ENCODE measurements at places on chromosomes 5 and 9.

DNA sequence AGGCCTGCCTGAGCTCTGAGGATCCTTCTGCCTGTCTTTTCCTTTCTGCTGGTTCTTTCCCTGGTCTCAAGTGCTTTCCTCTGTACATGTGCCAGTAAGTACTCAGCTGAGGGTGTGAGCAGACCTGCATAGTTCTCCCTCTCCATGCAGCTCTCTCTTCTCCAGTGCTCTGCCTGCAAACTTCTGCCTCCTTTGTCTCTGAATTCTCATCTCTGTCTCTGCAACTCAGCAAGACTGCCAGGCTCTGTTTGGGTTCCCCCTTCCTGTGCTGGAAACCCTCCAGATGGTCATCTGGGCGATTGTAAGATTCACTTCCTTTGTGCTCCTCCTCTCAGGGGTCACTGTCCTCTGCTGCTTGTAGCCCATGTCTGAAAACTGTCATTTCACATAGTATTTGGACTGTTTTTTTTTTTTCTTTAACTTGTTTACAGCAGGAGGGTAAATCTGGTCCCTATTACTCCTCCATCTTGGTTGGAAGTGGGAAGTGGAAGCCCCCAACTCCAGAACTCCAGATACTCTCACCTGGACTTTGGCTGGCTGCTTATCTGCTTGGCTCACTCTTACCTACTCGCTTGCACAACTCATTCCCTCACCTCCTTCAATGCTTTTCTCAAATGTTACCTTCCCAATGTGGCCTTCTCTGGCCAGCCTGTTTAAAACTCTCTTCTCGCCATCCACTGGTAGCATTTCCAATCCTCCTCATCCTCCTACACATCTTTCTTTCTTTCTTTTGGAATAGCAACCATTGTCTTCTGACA, 175.3 kb upstream of the TBC1D2 start:
- no peak for DNase-seq

DNA sequence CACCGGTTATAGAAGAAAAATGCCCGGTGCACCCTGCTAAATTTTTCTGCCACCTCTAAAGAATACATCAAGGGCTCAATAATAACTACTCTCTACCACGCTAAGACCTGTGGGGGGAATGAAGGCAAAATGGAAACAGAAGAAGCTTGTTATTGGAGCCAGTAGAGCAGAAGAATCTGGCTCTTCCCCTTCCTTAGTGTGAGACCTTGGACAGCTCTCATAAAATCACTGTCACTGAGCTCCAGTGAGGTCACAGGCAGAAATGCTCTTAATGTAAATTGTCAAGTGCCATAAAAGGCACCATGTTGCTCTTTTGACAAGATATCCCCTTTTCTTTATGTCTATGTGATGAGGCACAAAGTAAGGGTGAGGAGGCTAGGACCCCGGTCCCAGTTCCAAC, 74.4 kb downstream of the ASTN2 start:
- no peak for DNase-seq

DNA sequence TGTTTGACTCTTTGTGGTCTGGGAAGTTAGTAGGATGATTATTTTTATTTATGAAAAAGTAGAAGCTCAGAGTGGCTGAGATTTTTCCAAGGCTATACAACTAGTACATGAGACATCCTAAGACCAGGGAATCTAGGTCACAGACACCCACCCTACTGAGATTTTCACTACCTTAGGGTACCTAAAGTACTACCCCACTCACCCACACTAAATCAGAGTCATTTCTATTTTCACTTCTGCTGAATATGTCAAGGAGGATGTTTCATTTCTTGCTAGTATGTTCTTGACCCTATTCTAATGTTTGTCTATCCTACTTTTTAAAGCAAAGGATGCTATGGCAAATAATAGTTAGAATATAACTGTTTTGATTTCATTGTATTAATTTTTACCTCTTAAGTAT, 206.0 kb downstream of the ATP10B start:
- no peak for DNase-seq

GRCh38 chr9:68705531-68706362, 707 bp downstream of the PIP5K1B start:
- no peak for DNase-seq

DNA sequence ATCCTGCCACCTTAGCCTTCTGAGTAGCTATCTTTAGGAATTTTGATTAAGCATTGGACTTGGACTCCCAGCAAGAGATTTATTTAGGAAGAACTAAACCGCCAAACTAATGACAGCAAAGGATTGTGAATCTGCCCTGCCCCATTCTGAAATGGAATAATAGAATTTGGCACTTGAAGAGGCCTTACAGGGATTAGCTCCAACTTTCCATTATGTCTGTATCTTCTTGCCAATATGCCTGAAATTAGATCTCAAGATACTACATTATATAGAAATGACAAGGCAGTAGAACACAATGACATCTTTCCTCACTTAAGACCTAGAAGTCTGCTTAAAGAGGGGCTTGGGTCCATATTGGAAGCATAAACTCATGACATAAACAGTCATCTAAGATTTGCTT, 77.0 kb upstream of the DPYSL3 start:
- DNase-seq = no peak

- no peak for DNase-seq
Observed at GRCh38 chr5:54551926-54552325, 34.4 kb downstream of the SNX18 start.
